ENCODE measurements at places on chromosomes 11 and 22.

DNA sequence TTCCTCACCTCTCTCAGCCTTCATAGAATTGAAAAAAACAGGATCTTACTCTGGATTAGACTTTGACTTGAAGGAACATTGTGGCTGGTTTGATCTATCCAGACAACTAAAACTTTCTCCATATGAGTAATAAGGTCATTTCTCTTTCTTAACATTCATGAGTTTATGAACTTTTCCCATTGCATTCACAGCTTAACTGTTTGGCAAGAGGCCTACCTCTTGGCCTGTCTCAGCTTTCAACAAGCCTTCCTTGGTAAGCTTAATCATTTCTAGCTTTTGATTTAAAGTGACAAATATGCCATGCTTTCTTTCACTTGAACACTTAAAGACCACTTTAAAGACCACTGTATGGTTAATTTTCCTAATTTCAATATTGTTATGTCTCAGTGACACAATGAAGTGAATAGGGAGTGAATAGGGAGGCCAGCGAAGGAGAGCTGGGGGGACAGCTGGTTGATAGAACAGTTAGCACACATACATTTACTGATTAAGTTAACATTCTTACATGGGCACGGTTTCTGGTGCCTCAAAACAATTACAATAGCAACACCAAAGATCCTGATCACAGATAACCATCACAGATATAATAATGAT, 17.0 kb downstream of the IMMP1L start:
- no peak for DNase-seq

DNA sequence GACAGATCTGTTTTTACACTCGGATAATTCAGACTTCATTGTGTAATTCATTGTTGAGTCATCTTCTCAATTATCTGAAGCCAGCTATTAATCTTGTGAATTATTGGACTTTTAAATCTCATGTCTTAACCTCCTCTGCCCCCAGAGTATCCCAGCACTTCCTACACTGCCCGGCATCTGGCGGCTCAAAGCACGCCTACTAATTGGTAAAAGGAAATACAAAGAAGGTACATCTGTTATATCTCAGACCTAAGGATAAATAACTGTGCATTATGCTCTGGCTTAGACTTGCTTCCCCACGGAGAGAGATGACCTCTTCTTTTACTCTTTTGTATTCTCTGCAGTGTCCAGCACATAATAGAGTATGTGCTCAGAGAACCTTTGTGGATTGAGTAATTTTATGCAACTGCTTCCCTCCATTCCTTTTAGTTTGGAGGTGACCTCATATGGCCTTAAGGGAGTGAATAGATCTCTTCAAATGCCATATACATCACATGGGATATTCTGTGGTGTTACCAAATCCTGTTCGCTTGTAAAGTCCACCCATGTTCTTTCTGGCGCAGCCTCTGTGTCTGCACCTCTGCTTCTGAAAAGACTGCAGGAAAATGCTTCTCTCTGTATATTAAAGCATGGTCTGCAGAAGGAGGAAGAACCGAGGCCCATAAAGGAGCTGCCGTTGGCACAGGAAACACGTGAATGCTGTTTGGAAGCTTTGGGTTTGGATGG, 125.6 kb upstream of the SORL1-AS1 start:
- no peak for DNase-seq

GRCh38 chr22:27323661-27324060, 477.9 kb downstream of the MN1 start:
- DNase-seq, result no peak

GRCh38 chr22:42473484-42474193, 41.4 kb upstream of the NFAM1 start:
- DNase-seq, result peak; percentile 16

- DNase-seq, result no peak
Measured at GRCh38 chr22:27135031-27135981, 477.9 kb downstream of the MIAT start.

DNA sequence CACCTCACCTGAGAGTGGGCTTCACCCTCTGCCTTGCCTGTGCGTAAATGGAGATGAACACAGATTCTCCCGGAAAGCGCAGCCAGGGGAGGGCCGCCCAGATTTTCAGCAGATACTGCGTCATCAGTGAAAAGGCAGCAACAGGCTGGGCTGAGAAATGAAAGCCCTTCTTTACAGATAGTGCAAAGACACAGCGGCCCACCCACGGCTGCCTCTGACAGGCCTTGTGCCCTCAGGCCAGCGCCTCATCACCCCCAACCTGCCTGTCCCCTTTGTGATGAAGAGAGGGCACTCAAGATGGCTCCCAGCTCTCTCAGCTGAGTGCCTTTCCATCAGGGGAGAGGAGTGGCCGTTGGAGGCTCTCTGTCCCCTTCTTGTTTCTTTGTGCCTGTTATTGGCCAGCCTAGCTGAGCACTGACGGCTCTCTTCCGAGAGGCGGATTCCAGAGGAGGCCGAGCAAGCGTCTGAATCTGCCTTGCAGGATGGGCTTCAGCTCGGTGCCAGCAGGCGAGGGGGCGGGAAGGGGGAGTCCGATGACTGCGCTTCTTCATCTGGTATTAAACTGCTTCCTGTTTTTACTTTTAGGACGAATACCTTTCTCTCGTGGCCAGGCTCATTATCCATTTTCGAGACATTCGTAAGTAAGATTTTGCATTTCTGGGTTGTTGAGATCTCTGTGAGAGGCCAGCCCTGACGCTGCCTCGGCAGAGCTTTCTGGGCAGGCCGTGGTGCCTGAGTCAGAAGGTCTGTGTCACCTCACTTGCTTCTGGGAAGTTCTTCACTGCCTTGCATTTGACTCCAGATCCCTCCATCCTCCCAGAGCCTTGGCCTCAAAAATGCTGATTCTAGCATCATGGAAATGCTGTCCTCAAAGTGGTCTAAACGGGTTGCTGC, 43.7 kb downstream of the MED15 start:
- no peak for DNase-seq

DNA sequence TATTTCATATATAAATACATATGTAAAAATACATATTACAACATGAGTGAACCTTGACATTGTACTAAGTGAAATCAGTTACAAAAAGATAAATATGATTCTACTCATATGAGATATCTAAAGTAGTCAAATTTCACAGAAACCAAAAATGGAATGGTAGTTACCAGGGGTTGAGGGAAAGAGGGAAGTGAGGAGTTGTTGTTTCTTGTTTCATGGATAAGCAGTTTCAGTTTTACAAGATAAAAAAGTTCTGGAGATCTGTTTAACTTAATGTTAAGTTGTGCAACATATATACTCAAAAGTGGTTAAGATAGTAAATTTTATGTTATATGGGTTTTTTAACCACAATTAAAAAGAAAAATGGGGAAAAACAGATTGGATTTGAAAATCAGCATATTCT, 107.7 kb downstream of the ELP4 start:
- no peak for DNase-seq

- no peak for DNase-seq
Measured at GRCh38 chr11:16923987-16924386, 90.2 kb downstream of the PLEKHA7 start.

GRCh38 chr11:71423181-71423790, 24.9 kb downstream of the DHCR7 start:
- DNase-seq, result no peak

DNA sequence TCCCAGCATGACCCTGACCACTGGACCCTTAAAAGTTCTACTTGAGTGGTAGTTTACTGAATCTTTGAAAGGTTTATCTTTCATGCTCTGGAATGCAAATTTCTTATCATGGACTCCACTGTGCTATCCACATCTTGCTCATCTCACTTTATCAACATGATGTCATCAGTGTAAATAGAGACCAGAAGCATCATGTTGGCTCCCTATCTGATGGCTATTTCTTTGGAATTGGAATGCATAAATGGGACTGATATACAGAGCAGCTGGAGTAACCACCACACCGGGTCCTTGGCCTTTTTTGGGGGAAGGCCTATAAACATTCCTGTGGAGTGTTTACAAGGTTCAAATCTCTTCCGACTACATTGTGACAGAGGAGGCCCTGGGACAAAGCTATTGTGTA, 74.1 kb upstream of the CEP126 start:
- DNase-seq, result no peak

DNA sequence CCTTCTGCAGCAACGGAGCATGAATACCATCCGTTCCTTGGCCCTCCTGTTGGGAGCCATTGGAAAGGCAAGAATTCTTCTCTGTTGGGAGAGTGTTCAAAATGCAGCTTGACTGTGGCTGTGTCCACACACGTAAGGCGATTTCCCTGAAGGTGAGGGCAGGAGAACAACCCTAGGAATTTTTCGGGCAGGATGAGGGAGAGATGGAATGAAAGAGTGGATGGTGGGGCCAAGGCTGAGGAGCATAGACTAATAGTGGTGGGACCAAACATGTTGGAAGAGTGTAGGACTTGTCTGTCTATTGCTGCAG, 924.9 kb downstream of the TBC1D22A start:
- no peak for DNase-seq

DNA sequence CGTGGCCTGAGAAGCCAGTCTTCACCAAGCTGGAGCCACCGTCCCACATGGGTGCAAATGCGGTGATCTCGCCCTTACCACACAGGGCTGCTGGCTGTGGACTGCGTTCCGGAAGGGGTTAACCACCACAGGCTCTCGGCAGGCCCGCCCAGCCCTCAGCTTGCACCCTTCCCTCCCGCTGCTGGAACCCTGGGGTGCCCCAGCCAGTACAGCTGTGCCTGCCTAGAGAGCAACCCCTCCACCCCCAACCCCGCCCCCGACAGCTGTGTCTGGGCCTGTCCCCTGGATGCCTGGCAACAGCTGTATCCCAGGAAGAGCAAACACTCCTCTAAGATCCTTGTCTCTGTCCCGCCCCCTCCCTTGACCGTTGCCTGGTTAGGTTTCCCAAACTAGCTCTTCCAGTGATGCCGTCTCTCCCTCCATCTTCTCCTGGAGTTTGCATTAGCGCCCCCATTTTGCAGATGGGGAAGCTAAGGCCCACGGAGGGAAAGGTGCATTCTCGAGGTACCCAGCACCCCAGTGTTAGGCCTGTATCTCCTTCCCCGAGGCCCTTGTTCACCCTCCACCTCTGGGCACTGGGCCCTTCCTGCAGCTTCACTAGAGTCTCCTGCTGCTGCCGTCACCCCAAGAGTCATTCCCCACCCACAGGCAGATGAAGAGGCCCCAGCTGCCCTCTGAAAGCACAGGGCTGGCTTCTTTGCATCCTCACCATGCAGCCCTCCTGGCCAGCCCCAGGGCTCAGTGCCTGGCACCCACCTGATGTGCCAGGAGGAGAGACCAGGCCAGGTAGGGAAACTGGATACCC, 12.6 kb upstream of the COX8A start:
- no peak for DNase-seq

DNA sequence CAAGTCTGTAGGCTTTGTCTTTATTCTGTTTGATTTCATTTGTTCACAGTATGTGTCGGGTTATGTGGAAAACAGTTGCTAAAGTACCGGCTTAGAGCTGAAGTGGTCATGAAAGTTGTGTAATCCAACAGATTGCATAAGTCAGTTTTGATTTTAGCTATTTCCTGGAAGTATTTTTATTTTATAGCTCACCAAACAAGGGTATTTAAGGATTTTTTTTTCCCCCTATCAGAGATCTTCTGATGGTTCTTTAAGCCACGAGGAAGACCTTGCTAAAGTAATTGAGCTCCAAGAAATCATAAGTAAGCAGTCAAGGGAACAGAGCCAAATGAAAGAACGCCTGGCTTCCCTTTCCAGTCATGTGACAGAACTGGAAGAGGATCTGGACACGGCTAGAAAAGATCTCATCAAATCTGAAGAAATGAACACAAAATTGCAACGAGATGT, 55.9 kb downstream of the PPFIA1 start:
- DNase-seq, result no peak

DNA sequence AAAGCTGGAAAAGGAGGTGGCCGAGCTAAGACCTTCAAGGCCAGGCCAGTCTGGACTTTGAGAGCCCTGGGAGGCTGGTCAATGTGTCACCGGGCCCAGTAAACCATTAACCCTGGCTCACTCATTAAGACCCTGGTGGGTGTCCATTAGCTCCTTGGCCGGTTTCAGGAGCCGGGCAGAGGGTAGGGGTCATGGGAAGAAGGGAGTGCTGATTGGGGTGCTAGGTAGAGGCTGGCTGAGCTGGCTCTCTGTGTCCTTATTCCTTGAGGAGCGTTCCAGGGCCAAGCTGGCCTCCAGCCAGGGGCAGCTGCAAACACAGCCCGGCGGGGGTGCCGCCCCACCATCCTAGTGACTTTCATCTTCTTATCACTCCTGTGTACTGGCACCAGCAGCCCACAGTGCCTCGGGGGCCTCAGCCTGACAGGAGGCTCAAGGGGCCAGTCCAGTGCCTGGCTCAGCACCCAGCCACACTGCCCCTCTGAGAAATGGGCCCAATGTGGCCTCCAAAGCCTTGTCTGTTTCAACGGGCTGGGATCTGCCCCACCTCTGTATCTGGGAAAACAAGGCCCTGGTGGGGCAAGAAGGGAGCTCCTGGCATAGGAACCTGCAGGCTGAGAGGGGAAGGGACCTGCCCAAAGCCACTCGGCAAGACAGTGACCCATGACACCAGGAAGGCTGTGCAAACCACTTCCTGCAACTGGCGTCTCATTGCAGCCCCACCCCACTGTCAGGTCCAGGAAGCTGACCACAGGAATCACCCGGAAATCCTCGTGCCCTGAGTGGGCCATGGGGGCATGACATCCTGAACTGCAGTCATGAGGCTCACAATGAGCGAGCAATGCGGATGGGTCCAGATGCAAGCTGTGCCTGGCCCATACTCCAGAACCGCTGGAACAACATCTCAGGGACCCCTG, 15.1 kb upstream of the RGL4 start:
- no peak for DNase-seq

- no peak for DNase-seq
Measured at GRCh38 chr11:2149864-2150847, 10.9 kb downstream of the INS start.

DNA sequence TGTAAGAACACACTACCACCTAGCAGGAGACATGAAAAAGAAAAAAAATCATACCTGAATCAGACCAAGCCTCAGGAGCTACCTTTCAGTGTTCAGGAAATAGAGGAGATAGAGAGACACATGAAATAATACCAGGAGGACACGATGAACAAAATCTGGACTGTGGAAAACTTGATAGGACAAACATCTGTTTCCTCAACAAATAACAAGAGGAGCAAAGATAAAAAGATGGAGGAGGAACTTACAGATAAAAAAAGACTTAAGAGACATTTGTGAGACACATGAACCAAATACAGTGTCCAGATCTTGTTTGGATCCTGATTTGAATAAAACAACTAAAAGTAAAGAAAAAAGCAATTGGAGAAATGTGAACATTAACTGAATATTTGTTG, 12.4 kb upstream of the KCNE3 start:
- DNase-seq, result no peak

GRCh38 chr11:72525466-72525865, 91.1 kb upstream of the CLPB start:
- no peak for DNase-seq

- no peak for DNase-seq
Measured at GRCh38 chr11:65803797-65804492, 17.1 kb downstream of the OVOL1 start.

GRCh38 chr11:8287703-8288102, 24.0 kb upstream of the LMO1 start:
- no peak for DNase-seq

DNA sequence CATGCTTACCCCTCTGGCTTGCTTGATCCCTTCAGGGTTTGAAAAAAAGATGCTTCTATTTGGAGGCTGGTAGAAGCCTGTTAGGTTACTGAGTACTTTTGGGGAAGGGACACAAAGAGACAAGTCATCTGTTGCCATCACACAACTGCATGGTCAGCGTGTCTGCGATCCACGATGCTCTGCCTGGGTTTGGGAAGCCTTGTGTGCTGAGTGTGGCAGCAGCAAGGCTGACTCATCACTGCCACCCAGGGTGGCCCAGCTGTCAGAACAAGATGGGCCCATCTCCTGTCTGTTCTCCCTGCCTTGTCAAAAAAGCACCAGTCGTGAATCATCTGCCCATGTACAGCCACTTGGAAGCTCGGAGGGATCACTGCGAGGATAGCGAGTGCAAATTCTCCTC, 26.2 kb downstream of the UBASH3B start:
- DNase-seq, result no peak

GRCh38 chr11:79438631-79439409, 2.0 kb downstream of the TENM4 start:
- DNase-seq, result no peak

Data from SHP77 treated with DMSO at 0.1 percent for 48 hours (cell line).